ENCODE measurements at places on chromosomes 3 and 15. TPM values are rescaled to one million over a fixed set of nuclear protein-coding genes. Genes with fewer than 3 reads are reported as not detected.

- no peak for DNase-seq
Measured at GRCh38 chr3:25344670-25345069, 83.4 kb upstream of the RARB start.

DNA sequence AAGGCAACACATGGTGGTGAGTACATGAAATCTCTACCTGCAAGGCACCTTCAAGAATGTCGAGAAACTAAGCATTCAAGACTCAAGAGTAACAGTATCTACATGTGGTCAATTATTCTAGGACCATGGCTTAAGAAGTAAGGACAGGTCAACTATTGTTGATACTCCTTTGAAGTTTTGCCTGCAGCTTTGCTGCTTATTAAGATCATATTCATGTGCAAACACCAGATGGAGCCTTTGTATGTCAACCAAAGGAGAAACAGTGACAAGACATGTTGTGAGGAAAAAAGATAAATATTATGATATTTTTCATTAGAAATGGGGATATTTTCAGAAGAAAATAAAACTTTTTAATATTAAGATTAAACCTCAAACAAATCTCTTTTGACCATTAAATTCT, 52.3 kb upstream of the FGF7 start:
- no peak for DNase-seq

- DNase-seq, result peak; percentile 9
Measured at GRCh38 chr3:54433846-54434245, 311.5 kb downstream of the CACNA2D3 start.

GRCh38 chr15:59052915-59053407, 52.0 kb upstream of the CCNB2 start:
- no peak for DNase-seq

EIF4G1 gene
- total RNA-seq, result 250 TPM

DNA sequence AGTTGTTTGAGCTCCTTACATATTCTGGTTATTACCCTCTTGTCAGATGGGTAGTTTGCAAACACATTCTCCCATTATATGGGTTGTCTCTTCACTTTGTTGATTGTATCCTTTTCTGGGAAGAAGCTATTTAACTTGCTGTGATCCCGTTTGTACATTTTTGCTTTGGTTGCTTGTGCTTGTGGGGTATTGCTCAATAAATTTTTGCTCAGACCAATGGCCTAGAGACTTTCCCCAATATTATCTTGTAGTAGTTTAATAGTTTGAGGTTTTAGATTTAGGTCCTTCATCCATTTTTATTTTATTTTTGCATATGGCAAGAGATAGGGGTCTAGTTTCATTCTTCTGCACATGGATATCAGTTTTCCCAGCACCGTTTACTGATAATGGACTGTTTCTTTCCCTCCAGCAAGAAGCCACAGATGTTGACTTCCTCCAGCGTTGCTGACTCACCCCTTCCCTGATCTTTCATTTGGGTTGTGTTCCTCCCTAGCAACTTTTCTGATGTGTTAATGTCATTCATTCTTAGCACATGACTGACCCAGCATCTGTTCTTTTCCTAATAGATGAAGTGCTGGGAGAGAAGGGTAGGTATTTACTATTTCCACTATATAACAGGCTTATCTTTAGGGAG, 166.7 kb upstream of the SGO1 start:
- no peak for DNase-seq

DNA sequence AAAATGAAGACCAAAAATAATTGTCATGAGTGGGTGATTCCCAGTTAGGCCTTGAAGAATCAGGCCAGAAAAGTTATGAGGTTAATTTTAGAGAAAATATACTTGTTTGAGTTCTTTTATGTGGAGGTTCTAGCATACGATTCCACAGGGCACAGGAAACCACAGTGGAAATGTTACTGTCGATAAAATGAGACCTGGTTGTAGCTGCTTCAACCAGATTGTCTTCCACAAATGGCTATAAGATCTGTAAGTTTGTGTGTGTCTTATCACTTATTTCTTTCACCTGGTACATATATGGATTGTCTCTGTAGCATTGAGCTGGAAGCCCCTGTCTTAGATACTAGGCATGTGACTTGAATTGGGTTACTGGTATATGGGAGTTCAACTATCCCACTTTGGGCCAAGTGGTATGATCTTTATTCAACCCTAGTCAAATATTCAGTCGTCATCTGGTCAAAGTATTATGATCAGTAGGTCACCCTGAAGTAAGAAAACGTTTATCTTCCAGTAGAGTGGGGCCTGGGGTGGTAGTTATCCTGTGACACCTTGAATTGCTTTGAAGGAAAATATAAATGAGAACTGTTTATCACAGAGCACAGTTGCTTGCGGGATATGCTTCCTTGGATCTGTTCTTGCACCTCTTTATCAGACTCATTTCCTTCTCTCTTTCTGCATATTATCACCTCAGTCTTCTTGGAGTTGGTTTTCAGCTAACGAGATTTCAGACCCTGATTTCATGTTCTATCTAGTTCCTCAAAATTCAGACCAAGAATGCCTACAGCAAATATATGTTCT, 21.5 kb upstream of the ZNF609 start:
- no peak for DNase-seq

DNA sequence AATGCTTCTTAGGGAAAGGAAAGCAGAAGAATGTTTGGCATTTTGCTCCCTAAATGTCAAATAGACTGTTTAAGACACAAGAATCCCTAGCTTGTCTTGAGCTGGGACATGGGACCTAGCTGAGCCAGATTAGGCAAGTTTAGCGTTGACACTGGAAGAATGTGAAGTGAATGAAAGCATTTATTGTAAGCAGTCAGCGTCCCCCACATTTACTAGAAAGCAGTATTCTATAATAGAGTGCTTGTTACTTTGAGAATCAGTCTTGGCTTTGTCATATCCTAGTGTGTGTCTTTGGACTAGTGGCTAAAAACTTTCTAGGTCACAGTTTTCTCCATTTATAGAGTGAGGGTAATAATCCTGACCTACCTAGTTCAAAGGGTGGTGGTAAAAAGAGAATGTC, 161.6 kb downstream of the ADAMTSL3 start:
- no peak for DNase-seq

- DNase-seq, result no peak
Measured at GRCh38 chr3:52352566-52352965, 36.4 kb downstream of the DNAH1 start.

DNA sequence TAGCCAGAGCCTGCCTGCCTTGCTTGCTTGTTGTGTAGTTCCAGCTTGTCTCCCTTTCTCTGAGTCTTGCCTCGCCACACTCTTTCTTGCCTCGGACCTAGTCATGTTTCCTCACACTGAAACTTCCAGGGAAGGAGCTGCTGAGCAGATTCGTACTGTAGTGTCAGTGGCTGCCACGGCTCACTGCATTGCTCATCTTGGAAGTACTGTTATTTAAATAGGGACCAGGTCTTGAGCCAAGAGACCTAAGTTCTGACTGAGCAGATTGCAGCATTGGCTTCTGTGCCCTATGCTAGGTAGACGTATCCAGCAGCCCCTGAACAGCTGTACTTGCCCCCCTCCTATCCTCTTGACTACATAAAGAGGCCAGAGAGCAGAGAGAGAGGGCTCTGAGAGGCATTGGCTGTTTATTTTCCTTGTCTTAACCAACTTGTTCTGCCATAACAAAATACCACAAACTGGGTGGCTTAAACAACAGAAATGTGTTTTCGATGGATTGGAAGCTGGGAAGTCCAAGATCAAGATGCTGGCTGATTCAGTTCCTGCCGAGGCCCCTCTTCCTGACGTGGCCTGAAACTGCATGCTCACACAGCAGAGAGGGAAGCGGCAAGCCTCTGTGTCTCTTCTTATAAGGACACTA, 5.8 kb upstream of the RARRES1 start:
- DNase-seq, result no peak
